ENCODE measurements at places on chromosomes 3 and 15.
A peak's percentile ranks its signal among the peaks of the same experiment; 100 is the strongest.

DNA sequence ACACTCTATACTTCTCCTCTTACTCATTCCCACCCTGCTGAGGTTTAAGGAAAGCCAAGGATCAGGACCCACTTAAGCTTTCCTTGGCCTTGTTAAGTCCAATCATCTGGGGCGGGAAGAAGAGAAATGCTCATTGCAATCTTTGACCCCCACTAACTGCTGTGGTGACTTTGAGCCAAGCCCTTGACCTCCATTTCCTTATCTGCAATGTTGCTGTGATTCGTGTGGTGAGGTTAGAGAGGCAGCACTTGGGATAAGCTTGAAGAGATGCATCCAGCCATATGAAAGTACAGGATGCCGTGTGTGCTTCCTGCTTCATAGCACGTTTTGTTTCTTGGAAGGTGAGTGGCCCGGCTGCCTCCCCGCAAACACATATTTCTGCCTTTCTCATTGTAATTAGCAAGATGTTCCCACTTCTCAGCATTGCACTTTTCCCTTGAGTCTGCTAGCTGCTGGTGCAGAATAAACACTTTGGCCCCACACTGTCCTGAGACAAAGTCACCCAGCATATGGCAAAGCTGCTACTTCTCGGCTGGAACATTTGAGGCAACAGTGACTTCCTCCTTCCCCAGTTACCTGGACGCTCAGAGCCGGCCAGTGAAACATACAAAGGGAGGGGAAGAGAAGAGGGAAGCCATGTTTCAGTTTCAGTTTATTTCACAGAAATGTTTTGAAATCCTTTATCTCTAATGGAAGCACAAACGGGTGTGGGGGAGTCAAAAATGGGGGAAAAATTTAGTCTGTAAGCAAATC is 10.5 kb upstream of the NUDT16 start:
- DNase-seq, result no peak

GRCh38 chr3:29415482-29416223 is 134.8 kb downstream of the RBMS3 start:
- DNase-seq, result no peak

GRCh38 chr3:184506561-184506991 is 55.0 kb upstream of the EPHB3 start:
- DNase-seq, result no peak

DNA sequence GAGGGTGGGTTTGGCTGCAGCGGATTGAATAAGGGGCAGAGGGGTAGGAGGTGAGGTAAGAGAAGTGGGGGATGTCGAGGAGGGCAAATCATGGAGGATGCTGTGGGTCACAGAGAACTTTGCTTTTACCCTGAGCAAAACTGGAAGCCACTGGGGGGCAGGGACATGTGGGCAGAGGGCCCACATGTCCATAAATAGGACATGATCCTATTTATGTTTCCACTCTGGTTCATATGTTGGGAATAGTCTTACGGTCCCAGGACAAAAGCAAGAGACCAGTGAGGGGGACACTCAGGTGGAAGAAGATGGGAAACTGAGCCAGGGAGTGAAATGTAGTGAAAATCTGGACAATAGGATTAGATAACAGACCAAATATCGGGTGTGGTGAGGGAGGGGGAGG is 85.5 kb upstream of the MRPS22 start:
- no peak for DNase-seq

- DNase-seq, result no peak
Observed at GRCh38 chr3:152197937-152198336, 70.8 kb upstream of the MBNL1 start.

- no peak for DNase-seq
Observed at GRCh38 chr3:12188681-12189287, 30.1 kb upstream of the TIMP4 start.

GRCh38 chr3:133527081-133527715 is 46.3 kb upstream of the CDV3 start:
- no peak for DNase-seq

DNA sequence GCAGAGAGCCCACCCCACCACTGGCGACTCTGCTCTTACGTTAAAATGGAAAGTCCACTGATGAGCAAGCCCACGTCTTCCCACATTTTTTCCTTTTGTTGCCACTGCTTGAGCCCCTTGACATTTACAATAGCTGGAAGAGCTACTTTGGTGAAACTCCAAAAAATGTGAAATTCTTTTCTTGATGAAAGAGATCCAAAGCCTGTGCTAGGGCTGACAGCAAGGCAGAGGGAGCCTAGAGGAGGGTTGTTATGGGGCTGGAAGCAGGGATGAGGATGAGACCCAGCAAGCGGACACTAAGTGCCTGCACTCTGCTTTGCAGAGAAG is 97.1 kb downstream of the CEMIP start:
- DNase-seq, result no peak

DNA sequence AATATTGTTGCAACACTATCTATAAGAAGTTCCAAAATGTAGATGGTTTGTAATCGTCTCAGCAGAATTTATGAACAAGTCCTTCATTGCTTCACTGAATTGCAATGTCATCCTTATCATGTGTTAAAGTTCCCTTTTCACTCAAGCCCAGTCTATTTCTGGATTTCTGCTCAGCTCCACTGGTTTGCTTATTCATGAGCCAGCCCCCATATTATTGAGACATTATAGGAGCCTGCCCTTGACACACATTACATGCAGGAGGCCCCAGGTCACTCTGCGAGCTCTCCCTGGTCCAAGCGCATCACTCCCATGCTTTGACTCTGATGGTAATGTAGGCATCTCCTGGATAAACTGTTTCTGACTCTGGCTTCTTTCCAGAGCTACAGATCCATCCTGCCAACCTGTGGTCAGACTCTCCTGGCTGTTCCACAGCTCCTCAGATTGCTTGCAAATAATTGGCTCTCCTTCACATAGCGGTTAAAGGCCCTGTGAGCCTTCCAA is 56.9 kb downstream of the ABTB1 start:
- DNase-seq, result no peak

GRCh38 chr3:152772674-152773225 is 62.2 kb upstream of the P2RY1 start:
- no peak for DNase-seq

DNA sequence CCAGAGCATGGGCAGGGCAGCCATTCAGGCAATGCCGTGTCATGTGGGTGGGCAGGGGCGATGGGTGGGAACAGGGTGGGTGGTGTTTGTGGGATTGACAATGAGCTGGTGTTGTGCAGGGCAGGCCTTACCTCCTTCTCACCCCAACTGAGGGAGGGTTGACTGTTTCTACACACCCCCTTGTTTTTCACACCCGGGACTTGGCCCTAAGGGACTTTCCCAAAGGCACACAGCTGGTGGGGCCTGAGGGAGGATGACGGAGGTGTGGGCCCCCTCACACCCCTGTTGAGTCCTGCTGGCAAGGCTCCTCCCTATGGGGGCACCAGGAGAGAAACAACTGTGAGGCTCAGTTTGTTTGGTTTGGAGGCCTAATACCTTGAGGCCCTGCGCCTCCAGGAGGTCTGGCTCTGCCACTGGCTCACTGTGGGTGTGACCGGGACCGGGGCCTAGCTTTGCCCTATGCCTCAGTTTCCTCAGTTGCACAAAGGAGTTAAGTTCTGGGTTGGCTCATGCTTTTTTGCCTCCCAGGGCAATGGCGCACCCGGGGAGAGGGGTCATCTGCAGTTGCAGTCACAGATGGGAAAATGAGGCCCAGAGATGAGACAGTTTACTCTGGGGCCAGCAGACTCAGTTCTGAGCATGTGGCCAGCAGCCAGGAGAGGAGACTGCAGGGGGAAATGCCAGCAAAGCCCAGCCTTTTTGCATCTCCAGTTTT is 5.1 kb upstream of the DNAH1 start:
- no peak for DNase-seq

GRCh38 chr15:83444936-83445335 is 2.2 kb upstream of the SH3GL3 start:
- no peak for DNase-seq

GRCh38 chr3:193229851-193230420 is 11.1 kb upstream of the PLAAT1 start:
- DNase-seq, result no peak

GRCh38 chr3:36210840-36211651 is 169.3 kb upstream of the STAC start:
- DNase-seq, result no peak

DNA sequence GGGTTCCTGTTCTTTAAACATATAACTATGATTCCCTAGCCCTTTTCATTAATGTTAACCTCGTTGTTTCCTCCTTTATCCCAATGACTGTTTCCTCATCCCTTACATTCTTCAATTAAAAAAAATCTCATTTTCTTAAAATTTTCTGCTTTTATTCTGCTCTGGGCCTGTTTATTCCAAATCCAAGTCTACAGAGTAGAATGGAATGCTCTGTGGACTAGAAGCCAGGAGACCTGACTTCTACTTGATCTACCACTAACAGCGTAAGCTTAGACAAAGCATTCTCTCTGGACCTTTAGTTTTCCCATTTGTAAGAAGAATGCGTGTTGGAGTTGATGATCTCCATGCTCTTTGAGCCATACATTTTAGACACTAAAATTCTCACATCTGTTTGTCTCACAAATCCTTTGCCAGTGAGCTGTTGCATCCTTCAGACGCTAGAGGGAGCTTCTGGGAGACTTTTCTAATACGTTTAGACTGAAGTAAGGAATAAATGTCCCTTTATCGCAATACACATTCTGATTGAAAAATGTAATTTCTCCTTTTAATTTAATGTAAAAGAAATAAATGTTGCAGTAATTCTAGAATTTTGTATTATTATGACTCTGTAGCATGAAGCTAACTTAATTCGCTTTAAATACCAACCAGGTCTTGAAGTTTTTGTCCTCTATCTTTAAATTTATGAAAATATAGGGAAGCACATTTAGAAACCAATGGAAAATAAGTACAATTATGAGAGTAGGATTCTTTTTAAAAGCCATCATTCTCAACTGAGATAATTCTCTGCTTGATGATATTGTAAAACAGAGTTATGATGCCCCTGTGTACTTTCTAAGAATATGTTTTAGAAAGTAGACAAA is 21.7 kb upstream of the GMNC start:
- DNase-seq, result peak; percentile 33

DNA sequence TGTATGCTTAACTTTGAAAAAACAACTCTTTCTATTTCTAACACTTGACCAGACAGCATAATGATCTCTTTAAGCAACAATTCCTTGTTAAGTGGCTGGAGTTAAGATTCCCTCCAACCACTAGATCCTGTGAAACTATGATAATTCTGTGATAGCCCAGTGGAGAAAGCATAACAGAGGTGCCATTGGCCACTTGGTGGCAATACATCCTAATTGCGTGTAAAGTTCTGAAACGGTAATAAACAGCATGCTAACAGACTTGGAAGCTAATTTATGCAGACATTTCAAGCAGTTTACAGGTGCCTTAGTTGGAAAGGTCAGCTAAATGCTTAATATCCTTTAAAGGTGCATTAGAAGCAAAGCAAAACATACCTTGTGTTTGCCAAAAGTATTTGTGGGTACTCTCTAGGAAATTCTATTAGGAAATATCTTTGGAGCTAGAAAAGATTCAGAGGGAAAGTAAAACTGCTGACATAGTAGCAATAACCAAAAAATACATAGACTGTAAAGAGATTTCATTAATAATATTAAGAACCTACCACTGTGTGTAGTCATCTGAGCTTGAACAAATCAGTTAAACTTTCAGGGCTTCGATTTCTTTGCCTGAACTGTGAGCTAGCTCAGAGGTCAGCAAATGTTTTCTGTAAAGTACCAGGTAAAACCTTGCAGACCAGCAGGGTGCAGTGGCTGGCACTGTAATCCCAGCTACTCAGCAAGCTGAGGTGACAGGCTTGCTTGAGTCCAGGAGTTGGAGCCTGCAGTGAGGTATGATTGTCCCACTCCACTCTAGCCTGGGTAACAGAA is 19.0 kb upstream of the CSTA start:
- peak; percentile 28 for DNase-seq

GRCh38 chr3:134681522-134681900 is 30.7 kb upstream of the KY start:
- no peak for DNase-seq

DNA sequence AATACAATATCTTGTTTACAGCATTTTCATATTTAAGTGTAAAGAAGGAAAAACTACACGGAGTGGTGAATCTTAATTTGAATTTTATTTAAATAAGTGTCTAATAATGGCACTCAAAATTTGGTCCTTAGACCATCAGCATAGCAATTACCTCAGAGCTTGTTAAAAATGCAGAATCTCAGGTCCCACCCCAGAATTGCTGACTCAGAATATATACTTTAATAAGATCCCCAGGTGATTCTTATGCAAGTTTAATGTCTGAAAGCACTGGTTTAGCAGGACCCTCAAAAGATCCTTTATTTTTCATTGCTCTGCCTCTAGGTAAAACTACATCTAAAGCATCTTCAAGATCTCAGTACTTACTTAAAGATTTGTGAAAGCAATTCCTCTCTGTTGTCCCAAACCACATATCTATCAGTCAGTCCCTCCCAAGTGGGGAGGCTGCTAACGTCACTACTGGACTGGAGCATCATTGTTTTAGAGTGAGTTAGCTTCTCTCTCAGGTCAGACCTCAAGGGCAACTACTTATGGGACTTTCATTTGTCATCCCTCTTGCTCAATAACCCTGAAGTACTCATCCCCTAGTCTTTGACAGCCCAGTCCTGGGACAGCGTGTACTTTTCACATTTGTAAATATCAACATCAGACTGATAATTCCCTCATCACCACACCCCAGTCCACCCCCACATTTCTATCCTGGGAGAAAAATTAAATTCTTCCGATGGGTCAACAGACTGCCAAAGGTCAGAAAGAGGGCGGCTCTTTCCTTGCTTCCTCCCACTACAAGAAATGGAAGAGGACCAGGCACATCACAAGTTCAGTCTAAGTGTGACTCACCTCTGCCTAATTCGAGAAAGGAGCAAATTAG is 76.7 kb downstream of the CBLB start:
- DNase-seq, result no peak

DNA sequence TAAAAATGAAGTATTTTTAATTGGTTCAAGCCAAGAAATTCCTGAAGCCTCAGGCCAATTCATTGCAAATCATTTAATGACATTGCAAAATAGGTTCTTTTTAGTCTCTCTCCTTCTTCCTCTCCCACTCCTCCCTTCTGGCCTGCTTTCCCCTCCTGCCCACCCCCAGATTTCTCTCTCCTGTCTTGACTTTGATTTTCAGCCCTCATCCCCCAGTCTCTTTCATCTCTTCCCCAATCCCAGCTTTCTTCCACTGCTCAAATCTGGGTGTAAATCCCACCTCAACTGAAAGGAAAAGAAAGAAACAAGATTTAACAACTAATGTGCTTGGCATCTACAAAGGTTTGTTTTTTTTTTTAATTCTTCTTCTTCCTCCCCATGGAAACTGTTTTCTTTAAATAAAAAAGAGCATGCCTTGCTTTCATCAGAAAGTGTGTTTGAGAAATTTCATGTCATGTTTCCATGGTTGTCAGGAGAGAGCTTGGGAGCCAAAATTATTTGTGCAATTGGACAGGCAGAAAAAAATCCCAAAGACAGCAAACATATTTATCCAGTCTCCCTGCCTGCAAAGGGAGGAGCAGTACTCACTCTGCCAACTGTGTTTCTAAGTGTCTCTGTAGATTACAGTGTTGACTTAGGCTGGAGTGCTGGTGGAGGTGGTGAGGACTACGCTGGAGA is 50.4 kb downstream of the BOC start:
- peak; percentile 47 for DNase-seq

GRCh38 chr15:30940359-30940758 is 36.6 kb downstream of the FAN1 start:
- DNase-seq, result peak; percentile 75

Measured in prostate gland (tissue), 2 donors.